ENCODE measurements at places on chromosomes 2 and 18.

DNA sequence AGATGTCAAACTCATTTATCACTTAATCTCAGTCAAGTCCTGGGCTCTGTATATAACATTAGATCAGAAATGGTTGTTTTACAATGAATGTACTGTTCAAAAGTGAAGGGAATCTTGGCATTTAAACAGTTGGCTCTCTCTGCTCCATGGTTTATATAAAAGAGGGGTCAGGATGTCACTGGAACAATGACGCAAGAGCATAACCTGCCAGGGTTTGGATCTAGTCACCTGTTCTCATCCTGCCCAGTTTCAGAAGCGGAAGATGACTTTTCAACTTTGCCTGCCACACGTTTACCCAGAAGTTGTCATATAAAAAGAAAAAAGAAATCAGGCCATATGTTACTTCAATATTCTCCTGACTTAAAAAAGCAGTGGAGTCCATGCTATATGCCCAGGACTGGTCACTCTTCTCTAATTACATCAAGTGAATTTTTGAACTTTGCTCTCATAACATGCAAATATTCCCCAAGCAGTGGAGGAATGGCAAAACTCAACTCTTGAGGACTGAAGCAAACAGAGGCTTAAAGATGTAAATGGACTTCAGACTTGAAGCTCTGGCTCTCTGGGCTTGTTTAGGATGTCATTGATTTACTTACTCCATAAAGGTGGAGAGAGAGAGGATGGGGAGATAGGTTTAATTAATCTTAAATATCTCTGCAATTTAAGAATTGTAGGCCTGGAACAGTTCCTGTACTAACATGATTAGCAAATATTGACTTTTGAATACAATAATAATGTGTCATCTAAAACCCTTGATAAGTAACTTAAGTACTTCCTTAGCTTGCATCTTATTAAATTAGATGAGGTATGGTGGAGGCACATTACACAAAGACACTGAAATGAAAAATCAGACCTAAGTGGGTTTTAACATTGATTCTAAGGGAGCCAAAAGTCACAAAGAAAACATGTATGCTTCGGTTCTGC lies 58.3 kb downstream of the ETAA1 start:
- DNase-seq, result no peak

DNA sequence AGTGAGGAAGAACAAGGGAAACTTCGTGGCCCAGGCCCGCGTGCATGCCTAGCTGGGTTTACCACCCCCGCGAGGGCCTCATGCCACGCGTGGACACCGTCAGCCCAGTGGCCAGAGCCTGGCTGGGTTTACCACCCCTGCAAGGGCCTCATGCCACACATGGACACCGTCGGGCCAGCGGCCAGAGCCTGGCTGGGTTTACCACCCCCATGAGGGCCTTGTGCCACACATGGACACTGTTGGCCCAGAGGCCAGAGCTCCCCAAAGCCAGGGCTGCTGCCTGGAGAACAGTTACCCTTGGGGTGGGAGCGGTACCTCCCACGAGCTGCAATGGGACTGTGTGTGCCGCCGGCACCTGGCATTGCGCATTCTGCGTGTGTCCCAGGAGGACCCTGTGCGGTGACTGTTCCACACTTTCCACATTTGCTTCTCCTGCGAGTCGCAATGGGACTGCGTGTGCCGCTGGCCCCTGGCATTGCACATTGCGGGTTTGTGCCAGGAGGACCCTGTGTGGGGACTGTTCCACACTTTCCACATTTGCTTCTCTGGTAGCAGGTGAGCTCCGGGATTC lies 105.6 kb upstream of the CTDP1 start:
- DNase-seq, result no peak

- DNase-seq, result no peak
Observed at GRCh38 chr2:165725421-165725820, 68.6 kb downstream of the GALNT3 start.

- DNase-seq, result no peak
Observed at GRCh38 chr2:71220743-71221142, 6.2 kb downstream of the PAIP2B start.

- no peak for DNase-seq
Observed at GRCh38 chr2:38655441-38655840, 10.5 kb upstream of the GALM start.

GRCh38 chr18:26723981-26724380 lies 141.5 kb downstream of the AQP4 start:
- no peak for DNase-seq

- no peak for DNase-seq
Observed at GRCh38 chr18:45084206-45084605, 403.5 kb downstream of the SETBP1 start.

DNA sequence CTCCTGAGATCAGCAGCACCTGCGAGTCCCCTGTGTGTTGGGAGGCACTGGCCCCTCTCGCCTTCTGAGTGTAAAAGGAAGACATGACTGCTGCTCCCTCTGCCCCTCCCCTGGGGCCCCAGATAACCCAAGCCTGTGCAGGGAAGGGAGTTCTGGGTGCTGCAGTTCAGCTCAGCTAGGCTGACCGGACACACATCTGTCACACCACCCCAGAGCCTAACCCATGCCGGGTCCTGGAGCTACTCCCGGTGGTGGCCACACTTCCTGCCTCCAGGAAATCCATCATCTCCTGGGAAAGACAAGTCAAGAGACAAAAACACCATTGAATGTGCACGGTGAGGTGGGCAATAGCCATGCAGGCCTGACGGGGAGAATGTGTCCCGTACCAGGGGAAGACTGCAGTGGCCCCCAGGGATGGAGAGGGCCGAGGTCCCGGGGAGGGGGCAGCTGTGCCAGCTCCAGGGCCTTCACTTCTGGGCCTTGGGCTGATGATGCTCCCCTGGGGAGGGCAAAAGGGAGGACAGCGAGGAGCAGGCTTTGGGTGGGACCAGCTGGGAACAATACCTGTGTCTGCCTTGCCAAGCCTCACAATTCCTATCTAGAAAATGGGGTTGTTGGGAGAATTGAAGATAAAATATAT lies 210.6 kb downstream of the TFCP2L1 start:
- DNase-seq, result no peak

DNA sequence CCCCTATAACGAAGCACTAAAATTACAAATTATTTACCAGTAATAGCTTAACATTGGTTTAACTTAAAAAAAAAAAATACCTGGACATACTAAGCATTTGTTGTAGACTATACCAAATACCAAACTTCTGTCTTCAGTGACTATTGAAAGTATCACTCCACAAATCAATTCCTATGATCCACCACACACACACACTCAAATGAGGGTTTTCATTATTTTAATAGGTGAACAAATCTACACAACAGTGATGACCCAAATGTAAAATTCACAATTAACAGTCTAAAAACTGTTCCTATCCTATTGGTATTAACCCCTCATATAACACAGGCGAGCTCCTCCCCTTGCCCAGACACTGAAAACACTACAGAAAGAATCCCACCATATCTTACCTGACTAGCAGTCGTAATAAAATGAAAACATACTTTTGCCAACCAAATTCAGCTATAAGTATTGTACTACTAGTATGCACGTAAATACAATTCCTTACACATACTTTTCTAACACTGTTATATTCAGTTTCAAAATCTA lies 2.5 kb downstream of the SP3 start:
- DNase-seq, result no peak

GRCh38 chr2:20333738-20334137 lies 16.9 kb downstream of the PUM2 start:
- DNase-seq, result no peak

GRCh38 chr18:49321797-49322461 lies 138.5 kb downstream of the DYM start:
- no peak for DNase-seq

- DNase-seq, result no peak
Observed at GRCh38 chr18:55343396-55344073, 244.5 kb downstream of the TCF4 start.

DNA sequence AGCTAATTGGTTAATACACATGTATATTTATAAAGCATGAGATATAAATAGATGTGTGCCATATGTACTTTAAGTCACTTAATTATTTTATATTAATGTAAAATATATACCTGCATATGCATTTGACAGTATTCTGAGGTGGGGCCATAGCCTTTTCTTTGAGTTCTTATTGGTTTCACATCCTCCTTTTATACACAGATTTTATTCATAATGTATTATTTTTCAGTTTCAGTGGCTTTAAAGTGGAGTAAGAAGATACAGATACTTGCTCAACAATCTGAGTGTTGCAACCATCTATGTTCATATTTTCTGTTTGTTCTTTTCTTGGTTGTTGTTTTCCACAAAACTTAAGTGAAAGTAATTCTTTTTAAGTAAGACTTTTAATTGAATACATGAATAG lies 436.5 kb downstream of the RND3 start:
- DNase-seq, result no peak

GRCh38 chr2:19799881-19800780 lies 101.7 kb downstream of the TTC32 start:
- no peak for DNase-seq

- peak; percentile 53 for DNase-seq
Observed at GRCh38 chr2:55269645-55269990, 587 bp upstream of the MTIF2 start.

- no peak for DNase-seq
Observed at GRCh38 chr2:231764760-231765159, 16.3 kb downstream of the PDE6D start.

- DNase-seq, result no peak
Observed at GRCh38 chr2:168645696-168646338, 156.6 kb upstream of the NOSTRIN start.

DNA sequence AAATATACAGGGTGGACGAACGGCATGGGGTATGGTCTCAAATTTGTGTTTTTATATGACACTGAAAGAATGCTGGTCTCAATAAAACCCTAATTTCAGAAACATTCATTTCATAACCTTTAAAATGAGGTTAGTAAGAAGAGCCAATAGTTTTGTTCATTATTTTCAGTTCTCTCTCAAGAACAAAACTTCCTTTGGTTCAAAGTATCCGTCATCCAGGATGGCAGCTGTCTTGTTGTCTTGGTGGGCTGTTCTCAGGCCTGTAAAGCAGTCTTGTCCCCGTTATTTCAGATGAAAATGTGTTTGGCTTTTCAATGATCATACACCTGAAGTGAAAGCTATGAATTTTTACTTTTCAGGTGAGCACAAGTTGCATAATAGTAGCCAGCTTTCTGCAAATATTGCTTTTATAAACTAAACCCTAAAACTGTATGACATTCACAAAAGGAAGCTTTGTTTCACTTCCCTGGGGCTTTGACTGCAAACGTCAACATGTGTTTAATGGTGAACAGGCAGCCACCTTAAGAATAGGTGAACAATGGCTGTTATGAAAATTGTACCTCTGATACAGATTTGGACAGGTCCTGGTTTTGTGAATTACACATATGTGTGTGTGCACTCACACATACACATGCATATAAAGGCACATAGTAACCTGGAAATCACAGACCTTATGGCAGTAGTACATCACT lies 2.6 kb downstream of the IL18RAP start:
- DNase-seq, result no peak

GRCh38 chr2:155792666-155793065 lies 539.9 kb downstream of the NR4A2 start:
- no peak for DNase-seq

DNA sequence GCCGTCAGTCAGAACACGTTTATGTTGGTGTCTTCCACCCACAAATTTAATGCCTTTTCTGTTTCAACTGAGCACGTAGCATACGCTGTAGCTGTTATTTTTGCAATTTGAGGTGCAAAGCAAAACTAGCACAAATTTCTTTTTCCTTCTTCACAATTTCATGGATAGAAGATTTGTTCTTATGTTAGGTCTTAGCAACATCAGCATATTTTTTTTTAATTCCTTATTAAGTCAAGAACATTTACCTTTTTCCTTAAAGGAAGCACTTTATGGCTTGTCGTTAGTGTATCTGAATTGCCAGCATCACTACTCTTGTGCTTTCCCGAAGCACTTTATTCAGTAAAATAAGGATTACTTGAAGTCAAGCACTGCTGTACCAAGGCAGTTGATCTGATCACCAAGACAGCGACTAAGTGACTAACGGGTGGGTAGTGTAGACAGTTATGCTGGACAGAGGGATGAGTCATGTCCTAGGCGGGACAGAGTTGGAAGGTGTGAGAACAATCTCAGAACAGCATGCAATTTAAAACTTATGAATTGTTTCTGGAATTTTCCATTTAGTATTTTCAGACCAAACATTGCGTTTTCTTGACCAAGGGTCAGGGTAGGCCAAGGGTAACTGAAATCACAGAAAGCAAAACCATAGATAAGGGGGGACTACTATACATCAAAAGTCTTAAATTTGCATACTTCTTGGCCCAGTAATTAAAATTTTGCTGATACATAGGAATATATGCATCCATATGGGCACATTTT lies 13.3 kb downstream of the BABAM2 start:
- DNase-seq, result no peak

GRCh38 chr18:46830633-46831032 lies 73.8 kb upstream of the ST8SIA5 start:
- no peak for DNase-seq

DNA sequence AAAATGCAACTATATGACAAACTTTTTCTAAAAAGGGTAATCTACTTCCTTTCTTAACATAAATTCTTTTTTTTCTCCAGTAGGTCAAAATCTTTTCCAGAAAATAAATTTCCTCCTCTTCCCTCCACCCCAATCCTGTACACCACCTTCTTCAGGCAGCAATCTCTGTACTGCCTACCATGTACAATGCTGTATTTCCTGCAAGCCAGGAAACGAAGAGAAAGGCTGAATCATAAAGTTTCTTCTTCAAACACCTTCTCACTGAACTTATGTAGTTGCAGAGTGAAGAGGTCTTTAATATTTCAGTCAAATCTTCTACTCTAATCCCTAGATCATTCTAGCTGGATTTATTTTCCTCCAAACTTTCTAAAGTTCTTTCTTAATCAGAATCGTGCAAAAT lies 18.2 kb upstream of the C2orf66 start:
- no peak for DNase-seq

GRCh38 chr2:1796232-1796930 lies 52.1 kb upstream of the PXDN start:
- no peak for DNase-seq

DNA sequence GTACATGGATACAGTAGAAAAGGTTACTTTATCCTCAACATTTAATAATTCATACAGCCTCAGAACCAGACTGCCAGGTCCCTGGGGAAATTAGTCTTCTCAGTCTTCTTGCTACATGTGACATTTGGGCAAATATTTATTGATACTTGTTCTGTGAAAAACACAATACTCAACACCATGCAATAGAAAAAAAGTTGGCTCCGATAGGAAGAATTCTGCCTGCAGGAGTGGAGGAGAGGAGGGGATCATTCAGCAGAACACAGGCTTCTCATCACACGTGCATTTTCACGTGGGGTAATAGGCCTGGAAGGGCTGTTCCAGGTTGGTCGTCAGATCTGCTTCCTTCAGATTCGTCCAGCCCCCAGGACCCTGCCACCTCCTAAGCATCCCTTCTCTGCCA lies 58.4 kb upstream of the ACKR3 start:
- no peak for DNase-seq
